T follicular helper cell (primary cell): ENCODE measurements at places on chromosomes 12 and 14.

DNA sequence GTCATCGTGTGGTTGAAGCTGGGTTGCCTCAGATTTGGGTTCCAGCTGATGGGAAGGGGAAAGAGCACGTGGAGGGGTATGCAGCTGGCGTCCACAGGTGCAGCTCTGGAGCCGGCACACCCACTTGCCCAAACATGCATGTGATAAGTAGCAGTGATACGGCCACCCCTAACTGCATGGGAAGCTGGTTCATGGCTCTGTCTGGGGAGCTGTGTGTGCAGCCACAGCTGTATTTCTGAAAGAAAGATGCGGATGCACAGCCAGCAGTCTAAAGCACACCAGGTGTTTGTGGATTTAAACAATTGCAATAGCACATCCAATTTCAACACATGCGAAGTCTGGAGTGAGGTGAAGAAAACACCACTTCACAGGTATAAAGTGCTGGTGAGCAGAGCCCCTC, 181.4 kb downstream of the EFCAB11 start:
- no peak for DNase-seq

DNA sequence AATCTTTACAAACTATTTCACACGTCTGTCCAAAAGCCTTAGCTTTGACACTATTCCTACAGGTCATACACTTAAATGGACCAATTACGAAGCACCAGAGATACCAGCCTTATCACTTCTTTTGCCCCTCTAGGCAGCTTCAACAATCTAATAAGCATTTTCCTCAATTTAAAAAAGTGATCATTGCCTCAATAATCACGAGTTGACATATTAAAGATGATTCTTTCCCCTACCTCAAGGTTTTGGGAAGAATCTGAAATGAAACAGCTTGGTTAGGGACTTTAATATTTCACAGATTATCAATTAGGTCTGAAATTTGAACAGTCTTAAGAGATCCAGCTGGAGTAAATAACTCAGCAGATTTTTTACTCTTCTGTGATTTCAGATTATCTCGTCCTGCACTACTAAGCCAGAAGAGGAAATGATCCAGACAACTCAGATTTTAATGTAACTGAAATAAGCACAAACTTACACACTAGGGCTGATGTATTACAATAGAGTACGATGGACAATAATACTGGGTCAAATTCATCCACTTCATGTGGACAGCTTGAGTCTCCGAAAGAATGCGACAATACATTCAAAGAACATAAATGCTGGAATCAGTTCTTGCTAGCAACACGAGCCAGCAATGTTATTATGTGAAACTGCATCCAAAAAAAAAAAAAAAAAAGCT, 15.9 kb downstream of the UBE2N start:
- DNase-seq, result no peak

GRCh38 chr12:120726510-120726793, 826 bp downstream of the ACADS start:
- DNase-seq, result no peak

- DNase-seq, result no peak
Measured at GRCh38 chr12:27899151-27899661, 73.3 kb downstream of the PTHLH start.

- no peak for DNase-seq
Measured at GRCh38 chr12:5944688-5945070, 380 bp downstream of the ANO2 start.

DNA sequence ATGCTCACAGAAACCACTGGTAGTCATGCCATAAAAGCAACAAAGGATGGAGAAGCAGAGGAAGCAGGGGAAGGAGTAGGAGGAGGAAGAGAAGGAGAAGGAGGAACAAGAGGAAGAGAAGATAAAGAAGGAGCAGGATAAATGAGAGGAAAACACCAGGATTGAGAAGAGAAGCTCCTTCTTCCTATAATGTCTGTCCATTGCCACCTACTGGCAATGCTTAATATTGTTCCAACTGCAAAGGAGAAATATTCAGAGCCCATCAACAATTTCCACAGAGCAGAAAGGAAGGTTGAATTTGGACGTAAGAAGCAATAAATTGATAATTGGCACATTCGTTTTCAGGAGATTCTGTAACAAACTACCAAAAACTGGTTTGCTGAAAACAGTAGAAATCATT, 898.4 kb downstream of the SLC16A7 start:
- DNase-seq, result no peak

GRCh38 chr14:58362798-58363412, 32.8 kb upstream of the TOMM20L start:
- DNase-seq, result no peak

GRCh38 chr12:76548222-76548837, 11.2 kb downstream of the OSBPL8 start:
- no peak for DNase-seq

- DNase-seq, result no peak
Measured at GRCh38 chr14:47678157-47678556, 2.8 kb upstream of the MDGA2 start.

GRCh38 chr14:20503898-20504297, 1.4 kb upstream of the RNASE10 start:
- no peak for DNase-seq

GRCh38 chr12:84638811-84639368, 273.7 kb downstream of the SLC6A15 start:
- no peak for DNase-seq

DNA sequence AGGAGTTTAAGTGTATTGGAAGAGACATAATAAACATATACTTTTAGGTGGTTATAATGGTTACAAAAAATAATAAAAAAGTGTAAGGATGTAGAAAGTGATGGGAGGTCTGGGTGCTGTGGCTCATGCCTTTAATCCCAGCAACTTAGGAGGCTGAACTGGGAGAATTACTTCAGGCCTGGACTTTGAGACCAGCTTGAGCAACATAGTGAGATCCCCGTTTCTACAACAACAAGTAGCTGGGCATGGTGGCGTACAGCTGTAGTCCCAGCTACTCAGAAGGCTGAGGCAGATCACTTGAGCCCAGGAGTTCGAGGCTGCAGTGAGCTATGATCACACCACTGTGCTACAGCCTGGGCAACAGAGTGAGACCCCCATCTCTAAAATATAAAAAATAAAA, 19.0 kb downstream of the NUBPL start:
- DNase-seq, result no peak

DNA sequence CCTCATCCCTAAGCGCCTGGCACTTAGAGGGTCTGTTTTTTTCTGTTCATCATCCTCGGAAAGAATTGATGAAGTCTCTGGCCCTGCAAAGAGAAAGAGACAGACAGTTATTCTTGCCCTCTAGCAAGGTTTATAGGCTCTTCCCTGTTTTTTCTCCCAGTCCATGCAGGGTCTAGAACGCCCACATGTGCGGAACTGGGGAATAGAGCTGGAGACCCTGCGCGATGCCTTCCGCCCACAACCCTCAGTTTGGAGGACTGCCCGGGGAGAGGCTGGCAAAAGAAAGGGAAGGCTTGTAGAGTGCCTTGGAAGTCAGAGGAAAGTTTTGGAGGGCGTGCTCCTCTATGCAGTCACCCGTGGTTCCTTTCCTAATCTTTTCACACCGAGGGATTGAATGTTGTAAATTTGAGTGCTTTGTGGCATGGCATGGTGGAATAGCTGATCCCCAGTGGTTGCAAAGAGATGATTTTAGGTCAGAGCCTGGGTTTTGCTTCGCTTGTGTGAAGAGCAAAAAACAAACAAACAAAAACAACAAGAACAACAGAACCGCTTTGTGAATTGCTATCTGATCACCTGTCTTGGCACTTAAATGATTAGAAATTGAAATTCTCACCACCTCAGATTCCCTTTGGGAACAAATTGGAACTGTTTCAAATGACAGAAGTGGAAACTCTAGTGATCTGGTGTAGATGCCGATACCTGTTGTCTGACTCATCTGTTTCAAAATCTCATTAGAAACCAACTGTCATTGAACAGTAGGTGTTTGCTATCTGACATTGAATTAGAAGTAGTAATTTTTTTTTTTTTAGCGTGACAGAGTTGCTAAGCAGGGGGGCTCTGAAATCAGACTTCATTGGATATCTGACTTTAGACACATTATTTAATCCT, 947 bp downstream of the GAS2L3 start:
- no peak for DNase-seq

DNA sequence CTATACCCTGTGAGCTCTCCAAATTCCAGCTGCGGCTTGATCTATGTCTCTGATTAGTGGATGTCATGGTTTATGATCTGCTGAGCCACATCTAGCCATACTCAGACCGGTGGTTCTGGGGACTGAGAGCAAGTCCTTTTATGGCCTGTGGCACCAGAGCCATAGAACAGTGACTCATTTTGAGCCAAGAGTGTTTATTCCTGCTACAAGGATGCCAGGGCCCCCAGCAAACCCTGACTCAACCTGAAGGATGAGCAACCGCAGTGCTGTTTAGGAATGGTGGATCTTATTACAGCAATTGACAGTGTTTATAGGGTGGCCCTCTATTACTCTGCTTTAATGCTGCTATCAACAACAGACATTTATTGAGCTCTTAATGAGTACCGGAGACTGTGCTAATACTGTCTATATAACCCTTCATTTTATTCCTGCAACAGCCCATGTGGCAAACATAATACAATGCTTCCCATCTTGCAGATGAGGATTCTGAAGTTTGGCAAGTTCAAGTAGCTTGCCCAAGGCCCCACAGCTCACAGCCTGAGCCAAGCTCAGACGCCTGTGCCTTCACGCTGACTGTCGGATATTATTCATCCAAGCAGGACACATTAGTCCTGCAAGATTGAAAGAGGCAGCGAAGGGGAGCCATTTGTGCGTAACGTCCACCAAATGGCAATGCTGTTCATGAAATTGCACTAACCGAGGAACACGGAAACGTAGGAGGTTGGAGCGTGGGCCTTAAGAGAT, 273.6 kb upstream of the PWP1 start:
- DNase-seq, result no peak

GRCh38 chr14:66273261-66273832, 212.8 kb upstream of the CCDC196 start:
- no peak for DNase-seq

- no peak for DNase-seq
Measured at GRCh38 chr12:51922762-51923505, 15.6 kb downstream of the ACVRL1 start.

- no peak for DNase-seq
Measured at GRCh38 chr14:31232081-31232480, 24.5 kb upstream of the HECTD1 start.

DNA sequence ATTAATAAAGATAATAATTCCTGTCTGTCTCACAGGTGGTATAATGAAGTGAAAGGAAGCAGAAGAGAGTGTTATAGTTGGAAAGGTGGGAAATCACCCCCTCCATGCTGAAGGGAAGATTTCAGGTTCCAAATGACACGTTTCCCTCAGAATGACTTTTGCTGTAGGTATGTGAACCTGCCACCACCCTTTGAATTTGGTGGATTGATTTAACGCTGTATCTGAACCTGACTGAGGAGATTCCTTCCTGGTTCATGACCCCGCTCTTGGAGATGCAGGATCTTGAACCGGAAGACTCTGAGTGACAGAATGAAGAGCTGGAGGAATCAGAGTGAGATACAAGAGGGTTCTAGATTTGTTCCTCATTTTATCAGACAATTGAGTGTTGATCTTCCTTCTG, 20.3 kb upstream of the EMP1 start:
- DNase-seq, result no peak
